PC-9 (cell line): ENCODE measurements at places on chromosomes 6 and 20.
A peak's percentile ranks its signal among the peaks of the same experiment; 100 is the strongest.

GRCh38 chr6:128806261-128806660, 76.7 kb upstream of the LAMA2 start:
- DNase-seq, result peak; percentile 61

DNA sequence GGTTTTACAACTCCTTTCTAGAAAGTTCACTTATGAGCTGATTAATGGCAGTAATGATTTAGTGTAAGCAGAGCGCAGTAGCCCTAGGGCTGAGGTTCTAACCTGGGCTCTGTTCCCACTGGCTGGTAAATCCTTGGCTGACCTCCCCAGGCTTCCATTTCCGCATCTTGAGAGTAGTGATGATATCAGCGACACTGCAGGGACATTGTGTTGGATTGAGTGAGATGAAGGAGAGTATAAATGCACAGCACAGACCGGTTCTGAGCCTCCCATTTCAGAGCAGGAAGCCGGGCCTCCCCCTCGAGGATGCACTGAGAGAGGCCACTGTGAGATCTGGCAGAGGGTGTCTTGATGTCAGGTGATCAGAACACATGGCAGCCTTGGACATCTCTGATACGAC, 477.2 kb upstream of the SULF2 start:
- DNase-seq, result no peak

DNA sequence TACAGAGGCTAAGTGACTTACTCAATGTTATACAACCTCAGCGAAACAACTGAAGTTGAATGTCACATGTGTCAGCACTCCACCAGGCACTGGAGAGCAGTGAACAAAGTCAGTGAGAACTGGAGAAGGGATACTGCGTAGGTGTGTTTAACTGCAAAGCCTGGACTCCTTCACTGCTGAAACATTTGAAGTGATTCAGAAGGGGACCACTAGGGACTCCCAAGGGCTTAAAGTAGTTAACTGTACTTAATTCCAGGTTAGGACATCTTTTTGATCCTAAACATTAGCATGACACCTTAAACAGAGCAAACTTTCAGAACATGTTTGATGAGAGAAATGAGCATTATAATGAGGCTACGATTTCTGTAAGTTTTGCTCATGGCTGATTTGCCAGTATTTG, 45.0 kb upstream of the ZBTB24 start:
- DNase-seq, result no peak

DNA sequence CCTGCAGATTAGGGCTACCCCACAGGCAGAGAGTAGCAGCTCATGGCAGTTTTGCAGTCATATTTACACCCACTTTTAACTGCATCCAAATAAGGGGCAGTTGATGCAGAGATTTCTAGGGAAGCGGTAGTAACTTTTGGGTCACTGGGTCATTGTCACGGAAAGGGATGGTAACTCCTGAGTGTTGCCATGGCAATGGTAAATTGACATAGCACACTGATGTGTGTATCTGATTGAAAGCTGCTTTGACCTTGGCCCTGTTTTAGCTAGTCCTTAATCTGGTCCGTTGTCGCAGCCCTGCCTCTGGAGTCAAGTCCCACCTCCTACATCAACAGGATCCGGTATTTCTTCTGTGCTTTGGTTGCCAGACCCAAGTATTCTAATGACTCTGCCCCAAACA, 199.1 kb upstream of the TCF21 start:
- DNase-seq, result no peak

DNA sequence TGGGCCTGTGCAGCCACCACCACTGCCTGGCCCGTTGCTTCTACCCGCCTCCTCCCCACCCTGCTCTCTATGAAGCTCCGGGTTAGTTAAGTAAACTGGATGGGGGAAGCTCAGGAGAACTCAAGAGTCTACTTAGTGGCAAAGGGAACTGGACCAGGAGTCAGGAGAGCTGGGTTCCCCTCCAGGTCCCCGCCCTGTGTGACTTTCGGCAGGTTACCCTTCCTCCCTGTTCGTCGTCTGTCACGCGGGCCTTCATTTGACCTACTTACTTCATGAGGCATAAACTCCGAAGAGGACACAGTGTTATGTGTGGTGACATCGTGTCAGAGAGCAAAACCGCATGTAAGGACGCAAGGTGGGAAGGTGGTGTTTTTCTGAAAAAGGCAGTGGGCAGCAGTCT, 75.3 kb downstream of the TCP11 start:
- no peak for DNase-seq

- DNase-seq, result no peak
These were observed 443.7 kb downstream of the UTRN start for GRCh38 chr6:144728804-144729203.

GRCh38 chr6:35275744-35276260, 16.3 kb downstream of the ZNF76 start:
- no peak for DNase-seq

DNA sequence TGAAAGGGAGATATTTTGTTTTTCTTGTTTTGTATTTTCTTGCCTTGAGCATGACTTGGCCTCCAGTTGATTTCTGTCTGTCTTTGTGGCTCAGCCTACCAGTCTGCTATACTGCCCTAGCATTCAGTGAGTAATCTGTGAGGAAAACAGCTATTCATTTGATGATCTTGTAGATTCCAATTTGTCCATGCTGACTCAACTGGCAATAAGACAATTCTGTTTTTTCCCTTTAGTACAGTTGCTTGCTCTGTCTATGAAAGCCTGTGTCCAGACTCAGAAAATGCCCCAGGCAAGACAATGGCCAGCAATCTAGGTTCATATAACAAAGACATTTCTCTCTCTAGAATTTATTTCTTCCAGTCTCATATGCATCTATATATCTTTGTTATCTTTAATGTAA, 10.9 kb upstream of the SOX4 start:
- no peak for DNase-seq

DNA sequence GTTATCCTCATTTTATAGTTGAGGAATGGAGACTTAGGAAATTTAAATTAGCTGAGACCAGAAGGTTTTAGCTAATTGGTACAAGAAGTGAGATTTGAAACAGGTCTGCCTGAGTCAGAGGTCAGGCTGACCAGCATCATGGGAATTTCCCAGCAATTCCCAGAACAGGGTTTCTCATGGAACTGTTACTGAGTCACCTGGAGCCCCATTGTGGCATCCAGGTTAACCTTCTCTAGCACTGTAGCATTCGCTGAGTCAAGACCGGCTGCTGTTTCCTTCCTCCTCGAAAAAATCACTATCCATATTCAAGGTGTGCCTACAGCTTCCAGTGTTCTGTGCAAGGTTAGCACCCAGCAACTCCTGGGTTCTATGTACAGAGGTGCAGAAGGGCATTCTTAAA, 238.0 kb upstream of the MAN1A1 start:
- peak; percentile 55 for DNase-seq

- no peak for DNase-seq
These were observed 2.5 kb downstream of the BTN3A1 start for GRCh38 chr6:26404546-26404945.

- no peak for DNase-seq
These were observed 12.3 kb downstream of the PKIB start for GRCh38 chr6:122622479-122622878.
